Activated T-cell treated with anti-CD3 and anti-CD28 coated beads for 48 hours (primary cell): ENCODE measurements at places on chromosomes 4 and X.

DNA sequence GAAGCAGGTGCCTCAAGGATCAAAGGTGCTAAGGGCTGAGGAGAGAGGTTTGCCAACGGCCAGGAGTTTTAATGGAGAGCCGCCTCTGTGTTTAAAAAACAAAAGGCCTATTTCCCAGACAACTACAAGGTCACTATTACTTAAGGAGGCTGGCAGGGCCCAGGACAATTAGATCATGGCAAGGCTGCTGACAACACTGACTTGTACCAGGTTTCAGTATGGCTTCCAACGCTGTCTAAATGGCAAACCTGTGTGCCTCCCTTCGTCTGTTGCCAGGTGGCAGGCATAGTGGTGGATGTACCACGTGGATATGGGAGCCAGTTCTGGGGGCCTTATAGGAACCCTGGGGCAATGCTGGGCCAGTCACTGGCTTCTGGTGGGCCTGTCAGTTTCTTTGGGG, 41.0 kb downstream of the NSG1 start:
- DNase-seq, result no peak

- DNase-seq, result no peak
These were observed 597.2 kb downstream of the INPP4B start for GRCh38 chr4:142248946-142249345.

GRCh38 chr4:47891928-47892327, 22.5 kb downstream of the NFXL1 start:
- DNase-seq, result no peak

GRCh38 chrX:40975951-40976350, 109.3 kb upstream of the USP9X start:
- no peak for DNase-seq

- DNase-seq, result no peak
These were observed 30.0 kb upstream of the SLC9A7 start for GRCh38 chrX:46788902-46789301.

GRCh38 chrX:24494647-24495075, 29.6 kb downstream of the PDK3 start:
- DNase-seq, result no peak

DNA sequence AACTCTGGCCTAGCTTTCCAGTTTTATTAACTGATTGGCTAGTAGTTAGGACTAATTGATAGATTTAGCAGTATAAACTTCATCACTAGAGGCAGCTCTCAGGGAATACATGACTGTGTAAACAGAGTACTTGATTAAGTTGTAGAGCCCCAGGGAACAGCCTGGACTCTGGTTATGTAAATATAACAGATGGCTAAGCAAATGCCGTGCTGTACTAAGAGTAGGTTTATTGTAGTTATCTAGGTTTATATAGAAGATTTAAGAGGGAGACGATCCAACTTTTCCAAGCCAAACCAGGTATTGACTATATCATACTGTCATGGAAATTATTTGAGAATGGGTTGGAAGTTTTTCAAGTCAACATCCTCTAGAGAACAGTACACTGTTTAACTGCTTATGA, 463.4 kb upstream of the GRID2 start:
- no peak for DNase-seq

DNA sequence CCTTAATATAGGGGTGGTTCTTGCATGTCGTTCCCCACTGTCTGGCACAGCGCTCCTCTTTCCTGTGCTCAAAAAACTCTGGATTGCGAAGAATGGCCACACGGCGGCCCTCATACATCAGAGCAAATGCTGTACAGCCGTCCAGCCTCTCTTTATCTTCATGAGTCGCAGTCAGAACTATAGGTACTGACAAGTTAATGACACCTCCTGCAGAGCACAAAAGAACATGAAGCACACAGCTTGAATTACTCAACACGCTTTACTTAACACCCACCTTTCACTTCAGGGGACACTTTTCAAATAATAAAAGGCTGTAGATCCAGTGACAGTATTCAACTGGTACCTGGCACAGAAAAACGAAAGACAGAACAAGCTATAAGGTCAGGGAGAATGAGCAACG, 65.3 kb downstream of the PAPSS1 start:
- DNase-seq, result no peak

- DNase-seq, result no peak
These were observed 10.2 kb upstream of the CDKN2AIP start for GRCh38 chr4:183434264-183434663.

DNA sequence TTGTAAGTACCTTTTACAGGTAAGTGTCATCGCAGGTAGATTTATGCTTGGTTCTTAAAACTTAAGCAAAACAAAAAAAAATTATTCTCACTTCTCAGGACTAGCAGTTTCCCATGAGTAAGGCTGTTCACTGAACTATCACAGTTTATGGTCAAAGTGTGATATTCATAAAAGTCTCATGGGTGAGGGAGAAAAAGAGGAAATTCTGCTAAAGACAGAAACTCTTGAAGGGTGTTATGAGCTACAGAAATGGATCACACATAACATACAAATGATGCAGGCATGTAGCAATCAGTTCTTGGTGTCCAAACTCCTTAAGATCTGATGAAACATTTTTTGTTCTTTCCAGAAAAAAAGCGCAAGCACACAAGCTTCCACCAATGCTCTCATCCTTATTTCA, 8.5 kb downstream of the RAB9A start:
- DNase-seq, result no peak

GRCh38 chr4:177147668-177148067, 162.0 kb upstream of the NEIL3 start:
- DNase-seq, result no peak

DNA sequence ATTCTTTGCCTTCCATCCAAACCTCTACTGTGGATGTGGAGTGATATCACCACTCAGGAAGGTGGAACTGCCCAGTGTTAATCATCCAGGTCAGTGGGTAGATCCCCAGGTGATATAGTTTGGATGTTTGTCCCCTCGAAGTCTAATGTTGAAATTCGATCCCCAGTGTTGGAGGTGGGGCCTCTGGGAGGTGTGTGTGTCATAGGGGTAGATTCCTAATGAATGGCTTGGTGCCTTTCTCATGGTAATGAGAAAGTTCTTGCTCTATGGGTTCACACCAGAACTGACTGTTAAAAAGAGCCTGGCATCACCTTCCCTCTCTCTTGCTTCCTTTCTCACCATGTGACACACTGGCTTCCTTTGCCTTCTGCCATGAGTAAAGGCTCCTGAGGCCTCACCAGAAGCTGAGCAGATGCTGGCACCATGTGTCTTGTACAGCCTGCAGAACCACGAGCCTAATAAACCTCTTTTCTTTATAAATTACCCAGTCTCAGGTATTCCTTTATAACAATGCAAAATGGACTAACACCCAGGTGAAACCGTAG, 6.8 kb upstream of the SOWAHB start:
- no peak for DNase-seq

- DNase-seq, result no peak
These were observed 17.4 kb upstream of the AFAP1 start for GRCh38 chr4:7956934-7957656.

GRCh38 chr4:124738994-124739393, 26.5 kb upstream of the ANKRD50 start:
- DNase-seq, result no peak

GRCh38 chr4:151659601-151660364, 101.0 kb downstream of the GATB start:
- DNase-seq, result no peak

DNA sequence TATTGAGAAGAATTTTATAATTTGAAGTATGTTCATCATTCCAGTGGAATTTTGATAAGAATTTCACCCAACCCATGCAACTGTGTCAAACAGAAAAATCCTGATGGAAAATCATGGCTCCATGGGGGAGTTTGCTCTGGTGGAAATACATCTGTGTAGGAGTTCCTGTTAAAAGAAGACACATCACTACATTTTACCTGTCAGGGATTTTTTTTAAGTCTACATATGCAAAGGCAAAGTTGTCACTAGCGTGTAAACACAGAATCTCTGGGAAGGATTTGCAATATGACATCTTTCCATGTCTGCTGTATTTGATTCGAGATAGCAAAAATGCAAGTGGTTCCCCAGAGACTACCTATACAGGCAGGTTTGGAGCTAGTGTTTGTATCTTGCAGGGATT, 581.0 kb downstream of the KCNIP4 start:
- DNase-seq, result no peak

DNA sequence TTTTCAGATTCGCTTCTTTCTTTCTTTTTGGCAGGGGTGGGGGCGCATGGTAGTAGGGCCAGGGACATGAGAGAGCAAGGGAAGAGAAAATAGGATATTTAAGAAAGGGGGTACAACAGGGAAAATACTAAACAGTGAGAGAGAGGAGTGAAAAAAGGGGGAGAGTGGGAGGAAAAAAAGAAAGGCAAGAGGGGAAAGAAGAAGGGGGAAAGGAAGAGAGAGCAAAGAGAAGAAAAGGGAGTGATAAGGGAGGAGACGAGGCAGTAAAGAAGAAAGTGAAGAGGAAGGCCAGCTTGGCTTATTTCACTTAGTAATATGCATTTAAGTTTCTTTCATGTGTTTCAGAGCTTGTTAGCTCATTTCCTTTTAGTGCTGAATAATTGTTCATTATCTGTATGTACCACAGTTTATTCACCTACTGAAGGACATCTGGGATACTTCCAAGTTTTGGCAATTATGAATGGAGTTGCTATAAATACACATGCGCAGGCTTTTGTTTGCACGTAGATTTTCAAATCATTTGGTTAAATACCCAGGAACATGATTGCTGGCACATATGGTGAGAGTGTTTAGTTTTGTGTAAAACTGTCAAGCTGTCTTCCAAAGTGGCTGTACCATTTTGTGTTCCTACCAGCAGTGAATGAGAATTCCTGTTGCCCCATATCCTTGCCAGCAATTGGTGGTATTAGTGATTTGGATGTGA, 37.3 kb downstream of the CASP6 start:
- no peak for DNase-seq

DNA sequence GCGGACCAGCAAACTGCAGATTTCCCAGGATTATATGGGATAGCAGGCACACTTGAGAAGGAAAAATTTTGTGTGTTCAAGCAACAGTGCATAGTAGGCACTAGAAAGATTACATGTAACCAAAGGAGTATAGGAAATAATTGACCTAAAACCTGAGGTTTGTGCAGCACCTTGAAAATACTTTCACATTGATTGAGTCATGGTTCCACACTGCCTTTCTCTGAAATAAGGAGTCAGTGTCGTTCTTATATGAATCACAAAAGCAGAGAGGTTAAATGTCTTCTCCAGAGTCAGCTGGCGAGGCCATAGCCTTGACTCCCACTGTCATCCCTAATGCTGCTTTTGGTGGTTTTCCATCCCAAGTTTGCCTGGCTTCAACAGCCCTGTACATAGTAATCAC, 138.9 kb downstream of the SOWAHB start:
- DNase-seq, result no peak

- DNase-seq, result no peak
These were observed 40.3 kb downstream of the EFNB1 start for GRCh38 chrX:68868902-68869800.

DNA sequence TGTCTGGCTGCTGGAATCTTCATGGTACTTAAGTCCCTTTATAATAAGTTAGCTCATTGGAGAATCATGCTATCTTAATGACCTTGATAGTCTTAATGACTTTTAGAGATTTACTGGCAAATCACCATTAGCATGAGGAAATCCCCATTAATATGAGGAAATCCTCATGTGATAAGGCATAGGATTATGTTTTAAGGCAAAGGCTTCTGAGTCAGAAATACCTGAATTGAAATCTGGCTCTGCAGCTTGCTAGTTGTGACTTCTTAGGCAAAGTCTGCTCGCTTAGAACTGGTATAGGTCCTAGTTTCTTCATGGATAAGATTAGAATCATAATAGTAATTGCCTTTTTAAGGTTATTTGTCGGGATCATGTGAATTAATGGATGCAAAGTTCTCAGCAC, 190.2 kb upstream of the BANK1 start:
- DNase-seq, result no peak

- DNase-seq, result no peak
These were observed 301.2 kb downstream of the MAPK10 start for GRCh38 chr4:86058621-86059020.

DNA sequence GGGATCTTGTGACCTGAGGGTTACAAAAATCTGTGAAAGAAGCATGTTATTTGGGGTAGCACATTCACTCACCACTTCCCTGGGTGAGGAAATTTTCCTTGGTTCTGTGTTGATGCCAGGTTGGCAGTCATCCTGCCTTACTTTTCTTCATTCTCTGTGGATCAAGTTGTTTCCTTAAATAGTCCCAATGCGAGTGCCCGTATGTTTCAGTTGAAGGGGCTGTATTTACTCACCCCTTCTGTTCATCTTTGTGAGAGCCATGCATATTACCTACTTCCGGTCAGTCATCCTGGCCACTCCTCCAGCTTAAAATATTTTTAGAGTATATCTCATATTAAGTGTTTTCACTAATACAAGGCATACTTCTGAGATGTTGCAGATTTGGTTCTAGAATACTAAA, 2.6 kb upstream of the UGT2B7 start:
- DNase-seq, result no peak

GRCh38 chrX:8126092-8126491, 45.0 kb downstream of the VCX2 start:
- no peak for DNase-seq

GRCh38 chrX:40145923-40146261, 48.1 kb upstream of the BCOR start:
- DNase-seq, result no peak

- no peak for DNase-seq
These were observed at the start of gene HELT for GRCh38 chr4:185017964-185018772. Gene HELT, plus strand, starts transcription at chr4:185018490. Its CDS starts 439 bp downstream, at chr4:185018929.

DNA sequence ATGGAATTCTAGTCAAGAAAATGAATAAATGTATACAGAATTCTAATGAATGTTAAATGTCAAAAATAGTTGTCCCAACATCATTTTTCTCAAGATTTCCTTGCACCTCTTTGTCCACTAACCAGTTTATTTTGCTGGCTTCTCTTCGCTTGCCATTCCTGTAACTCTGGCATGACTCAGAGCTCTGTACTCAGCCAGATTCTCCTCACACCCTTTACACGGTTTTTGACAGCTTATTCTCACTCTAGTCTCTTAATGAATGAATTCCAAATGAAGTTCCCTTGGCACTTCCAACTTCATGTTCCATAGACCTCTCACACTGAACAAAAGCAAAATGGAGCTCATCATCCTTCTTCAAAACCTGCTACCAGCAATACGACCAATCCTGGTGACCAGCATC, 419.3 kb upstream of the SLIT2 start:
- DNase-seq, result no peak

DNA sequence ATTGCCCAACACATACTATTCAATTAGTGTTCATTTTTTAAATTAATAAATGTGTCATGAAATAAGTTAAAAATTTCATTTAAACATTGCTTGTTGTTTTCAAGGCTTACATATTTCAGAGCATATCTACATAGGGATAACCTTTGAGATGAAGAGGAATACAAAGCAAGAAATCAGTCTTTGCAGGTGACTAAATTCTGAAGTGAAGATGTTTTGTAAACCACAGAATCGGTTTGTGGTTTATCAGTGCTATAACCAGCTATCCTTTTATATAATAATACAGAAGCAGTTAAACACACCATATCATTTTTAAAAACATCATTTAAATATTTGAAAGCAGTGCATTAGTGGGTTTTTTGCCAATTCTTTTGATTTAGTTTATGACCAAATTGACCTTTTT, 26.9 kb downstream of the FAM241A start:
- DNase-seq, result no peak
